ENCODE measurements at places on chromosomes 11 and 22.
A peak's percentile ranks its signal among the peaks of the same experiment; 100 is the strongest.

GRCh38 chr11:72263361-72263760, 19.4 kb upstream of the PHOX2A start:
- DNase-seq = no peak

GRCh38 chr22:22842085-22842484, 45.5 kb upstream of the IGLL5 start:
- DNase-seq = no peak

GRCh38 chr11:69380451-69380901, 86.5 kb downstream of the MYEOV start:
- no peak for DNase-seq

- DNase-seq = no peak
Measured at GRCh38 chr11:84408946-84409411, 1122.8 kb upstream of the CCDC90B start.

- no peak for DNase-seq
Measured at GRCh38 chr11:108278546-108278945, 55.7 kb downstream of the ATM start.

DNA sequence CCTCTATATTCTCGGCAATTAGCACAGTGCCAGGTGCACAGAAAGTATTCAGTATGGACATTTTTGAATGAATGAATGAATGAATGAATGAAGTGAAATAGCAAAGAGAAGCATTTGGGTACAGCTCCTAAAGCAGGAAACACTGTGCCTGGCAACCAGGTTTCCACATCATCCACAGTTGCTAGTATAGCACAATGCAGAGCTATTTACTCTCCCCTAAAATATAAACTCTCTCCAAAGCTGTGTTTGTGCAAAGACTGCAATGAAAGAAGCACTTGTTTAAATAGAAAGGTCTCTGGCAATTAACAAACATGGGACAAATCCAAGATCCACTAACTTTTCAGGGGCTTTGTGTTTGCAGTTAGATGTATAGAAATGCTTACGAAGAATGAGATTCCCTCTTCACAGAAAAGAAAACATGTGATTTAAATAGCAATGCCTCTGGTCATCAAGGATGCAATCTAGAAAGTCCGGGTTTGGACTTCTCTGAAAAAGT, 103.0 kb upstream of the OPCML start:
- DNase-seq = no peak

GRCh38 chr11:106925245-106925644, 93.0 kb downstream of the GUCY1A2 start:
- no peak for DNase-seq

- DNase-seq = no peak
Measured at GRCh38 chr22:42108848-42109247, 18.3 kb upstream of the NDUFA6 start.

GRCh38 chr11:82384308-82384707, 349.4 kb downstream of the FAM181B start:
- no peak for DNase-seq

DNA sequence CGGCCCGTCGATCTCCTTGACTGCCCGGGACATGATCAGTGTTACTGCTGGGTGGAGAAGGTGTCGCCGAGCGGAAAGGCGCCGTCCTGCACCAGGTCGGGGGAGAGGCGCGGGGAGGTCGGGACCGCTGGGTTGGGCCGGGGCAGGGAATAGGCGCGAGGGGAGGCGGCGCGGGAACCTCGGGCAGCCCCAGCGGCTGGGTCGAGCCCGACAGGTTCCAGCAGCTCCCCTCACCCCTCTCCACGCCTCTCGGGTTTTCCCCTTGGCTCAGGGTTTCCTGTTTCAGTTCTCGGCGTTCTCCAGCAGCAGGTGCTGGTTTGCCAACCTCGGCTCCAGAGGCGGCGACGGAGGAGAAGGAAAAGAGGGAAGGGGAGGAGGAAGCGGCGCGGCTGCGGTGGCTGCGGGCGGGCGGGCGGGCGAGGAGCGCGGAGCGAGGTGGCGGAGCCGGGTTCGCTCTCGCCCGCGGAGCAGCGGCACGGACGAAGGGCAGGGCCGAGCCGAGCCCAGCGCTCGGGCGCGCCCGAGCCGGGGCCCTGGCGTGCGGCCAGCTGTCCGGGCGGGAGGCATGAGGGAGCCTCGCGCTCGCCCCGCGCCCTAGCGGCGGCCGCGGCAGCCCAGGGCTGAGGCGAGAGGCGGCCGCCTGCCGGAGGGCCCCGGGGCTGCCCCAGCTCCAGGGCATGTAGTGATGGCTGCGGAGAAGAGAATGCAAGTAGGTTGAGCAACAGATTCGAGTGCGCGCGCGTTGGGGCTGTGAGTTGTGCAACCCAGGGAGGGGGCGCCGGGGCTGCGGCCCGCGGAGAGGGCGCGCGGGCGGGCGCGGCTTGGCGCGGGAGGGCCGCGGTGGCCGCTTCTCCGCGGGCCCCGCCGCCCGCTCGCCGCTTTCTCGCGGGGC, at the start of gene ZC3H12C:
Gene ZC3H12C, plus strand, starts transcription at position 878 of the 892 bp plus-strand sequence. CDS start 20 bp downstream, outside the sequence.
- peak; percentile 32 for DNase-seq

GRCh38 chr22:29623059-29623458, 19.6 kb downstream of the NF2 start:
- DNase-seq = no peak

- DNase-seq = no peak
Measured at GRCh38 chr11:68994894-68995285, 14.1 kb upstream of the MRGPRD start.

GRCh38 chr11:120326228-120326627, 1.1 kb downstream of the TLCD5 start:
- no peak for DNase-seq

DNA sequence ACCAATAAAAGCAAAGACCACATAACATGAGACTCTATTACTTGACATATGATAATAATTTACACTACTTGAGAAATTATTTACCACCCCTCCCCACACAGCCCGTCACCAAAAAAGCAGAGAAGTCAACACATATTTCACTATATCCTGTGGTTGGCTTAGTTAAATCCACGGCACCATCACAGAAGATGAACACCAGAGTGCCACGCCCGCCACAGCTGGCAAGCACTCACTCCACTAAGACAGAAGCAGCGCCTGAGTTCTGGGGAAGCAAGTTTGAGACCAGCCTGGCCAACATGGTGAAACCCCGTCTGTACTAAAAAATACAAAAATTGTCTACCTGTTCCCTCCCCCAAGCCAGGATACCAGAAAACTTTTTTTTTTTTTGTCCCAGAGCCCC, 53.1 kb downstream of the PACSIN2 start:
- DNase-seq = peak; percentile 5

GRCh38 chr11:62614275-62614674, 1.2 kb downstream of the ROM1 start:
- DNase-seq = no peak

DNA sequence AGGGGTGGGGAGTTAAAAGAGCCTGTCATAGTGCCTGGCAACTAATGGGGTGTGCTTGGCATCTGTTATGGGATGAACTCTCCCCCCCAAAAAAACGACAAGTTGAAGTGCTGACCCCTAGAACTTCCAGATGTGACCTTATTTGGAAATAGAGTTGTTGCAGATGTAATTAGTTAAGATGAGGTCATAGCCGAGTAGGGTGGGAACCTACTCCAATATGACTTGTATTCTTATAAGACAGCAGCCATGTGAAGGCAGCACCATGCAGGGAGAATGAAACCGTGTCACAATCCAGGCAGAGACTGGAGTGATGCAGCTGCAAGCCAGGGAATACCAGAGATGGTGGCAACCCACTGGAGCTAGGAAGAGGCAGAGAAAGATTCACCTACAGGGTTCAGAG, 394.5 kb downstream of the TENM4 start:
- DNase-seq = no peak

GRCh38 chr22:17803609-17804270, 29.5 kb upstream of the BID start:
- no peak for DNase-seq

DNA sequence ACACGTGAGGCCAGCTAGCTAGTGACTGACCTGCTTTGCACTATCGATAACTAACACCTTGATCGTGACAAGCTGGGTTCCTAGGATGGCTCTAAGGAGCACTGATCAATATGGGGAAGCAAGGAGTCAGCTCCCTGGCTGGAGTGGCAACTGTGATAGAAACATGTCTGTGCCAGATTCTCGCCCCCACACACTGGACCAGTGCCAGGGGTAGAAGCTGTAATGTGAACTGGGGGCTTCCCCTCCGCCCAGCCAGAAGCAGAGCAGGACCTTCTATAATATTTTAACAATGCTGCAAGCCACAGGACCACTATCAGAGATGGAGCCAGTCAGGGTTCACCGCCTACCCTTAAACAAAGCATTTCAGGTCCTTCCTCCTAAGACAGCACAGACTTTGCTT, 96.5 kb downstream of the DSCAML1 start:
- DNase-seq = no peak

DNA sequence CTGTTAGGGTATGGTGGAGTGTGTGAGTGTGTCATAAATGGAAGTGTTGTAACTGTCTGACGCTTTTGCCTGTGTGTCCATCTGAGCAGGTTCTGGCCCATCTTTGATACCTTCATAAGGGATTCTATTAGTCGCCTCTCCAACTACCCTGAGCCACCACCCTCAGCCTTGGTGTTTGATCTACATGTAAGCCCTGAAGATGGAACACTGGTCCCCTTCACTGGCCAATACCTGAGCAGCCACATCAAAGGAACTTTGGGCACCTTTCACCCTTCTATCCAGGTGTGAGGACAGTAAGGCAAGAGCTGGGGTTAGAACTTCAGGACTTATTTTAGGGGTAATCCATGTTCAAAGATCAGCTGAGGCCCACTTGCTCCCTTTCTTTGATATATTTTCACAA, 51.0 kb downstream of the DNHD1 start:
- no peak for DNase-seq

- no peak for DNase-seq
Measured at GRCh38 chr22:30214703-30215407, 31.7 kb downstream of the LIF start.

GRCh38 chr11:215581-216037, 8.1 kb downstream of the RIC8A start:
- DNase-seq = no peak

DNA sequence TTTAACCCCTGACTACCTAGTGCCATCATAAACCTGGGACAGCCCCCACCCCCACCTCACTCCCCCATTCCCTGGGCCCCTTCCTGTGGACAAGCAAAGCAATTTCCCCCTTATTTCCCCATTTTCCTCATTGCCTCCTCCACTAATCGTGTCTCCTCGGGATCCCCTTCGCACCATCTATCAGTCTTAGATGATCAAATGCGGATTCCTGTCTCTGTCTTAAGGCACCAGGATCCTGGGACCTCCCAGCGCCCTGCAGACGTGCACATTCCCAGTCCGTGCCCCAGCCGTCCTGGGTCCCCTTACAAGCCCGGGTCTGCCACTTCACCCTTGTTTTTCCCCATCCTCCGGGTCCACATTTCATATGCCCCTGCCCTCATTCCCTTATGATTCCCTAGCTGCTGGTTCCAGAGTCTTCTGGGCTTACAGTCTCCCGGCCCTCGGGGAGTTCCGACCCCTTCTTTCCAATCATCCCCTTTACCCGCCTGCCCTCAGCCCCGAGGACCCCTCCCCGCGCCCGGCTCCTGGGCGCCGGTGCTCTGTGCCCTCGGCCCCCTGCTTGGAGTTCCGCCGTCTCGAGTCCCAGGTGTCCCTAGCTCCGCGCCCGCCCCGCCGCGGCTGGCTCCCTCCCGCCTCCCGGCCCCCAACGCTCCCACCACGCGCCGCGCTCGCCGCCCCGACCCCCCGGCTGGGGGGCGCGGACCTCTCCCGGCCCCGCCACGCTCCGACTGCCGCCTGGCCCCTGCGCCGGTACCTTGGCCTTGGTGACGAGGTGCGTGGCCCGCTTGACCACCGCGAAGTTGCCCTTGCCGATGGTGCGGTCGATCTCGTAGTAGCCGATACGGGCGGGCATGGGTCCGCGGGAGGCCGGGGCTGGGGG, 599 bp downstream of the SIK3 start:
- peak; percentile 35 for DNase-seq

DNA sequence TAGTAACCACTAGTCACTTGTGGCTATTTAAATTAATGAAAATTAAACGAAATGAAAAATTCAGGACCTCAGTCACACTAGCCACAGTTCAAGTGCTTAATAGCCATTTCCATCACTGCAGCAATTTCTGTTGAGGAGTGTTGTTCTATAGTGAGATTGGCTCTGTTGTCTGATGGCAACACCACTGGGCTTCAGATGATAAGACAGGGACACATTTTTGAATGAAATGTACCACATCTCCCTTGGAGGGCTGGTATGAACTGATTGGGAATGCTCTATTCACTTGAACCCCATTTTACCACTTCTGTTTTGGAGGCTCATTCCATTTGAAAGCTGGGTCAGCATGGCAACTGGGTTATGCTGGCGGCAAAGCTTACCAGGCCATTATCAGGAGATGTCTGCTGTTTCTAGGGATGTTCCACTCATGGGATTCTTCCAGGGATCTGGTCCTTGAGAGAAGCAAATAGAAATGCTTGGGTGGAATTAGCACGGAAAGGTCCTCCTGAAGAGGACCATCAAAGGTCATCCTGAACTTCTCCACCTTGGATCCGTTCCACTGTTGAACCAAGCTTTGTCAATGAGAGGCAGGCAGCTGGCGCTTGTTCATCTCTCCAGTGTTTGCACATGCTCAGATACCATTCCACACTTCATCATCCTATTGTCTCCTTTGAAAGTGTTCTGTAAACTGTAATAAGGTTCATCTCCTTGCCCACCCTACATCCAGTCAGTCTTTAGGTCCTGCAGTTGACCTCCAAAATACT, 7.6 kb downstream of the AMOTL1 start:
- DNase-seq = no peak

- DNase-seq = no peak
Measured at GRCh38 chr22:45781966-45782365, 110.3 kb downstream of the ATXN10 start.

DNA sequence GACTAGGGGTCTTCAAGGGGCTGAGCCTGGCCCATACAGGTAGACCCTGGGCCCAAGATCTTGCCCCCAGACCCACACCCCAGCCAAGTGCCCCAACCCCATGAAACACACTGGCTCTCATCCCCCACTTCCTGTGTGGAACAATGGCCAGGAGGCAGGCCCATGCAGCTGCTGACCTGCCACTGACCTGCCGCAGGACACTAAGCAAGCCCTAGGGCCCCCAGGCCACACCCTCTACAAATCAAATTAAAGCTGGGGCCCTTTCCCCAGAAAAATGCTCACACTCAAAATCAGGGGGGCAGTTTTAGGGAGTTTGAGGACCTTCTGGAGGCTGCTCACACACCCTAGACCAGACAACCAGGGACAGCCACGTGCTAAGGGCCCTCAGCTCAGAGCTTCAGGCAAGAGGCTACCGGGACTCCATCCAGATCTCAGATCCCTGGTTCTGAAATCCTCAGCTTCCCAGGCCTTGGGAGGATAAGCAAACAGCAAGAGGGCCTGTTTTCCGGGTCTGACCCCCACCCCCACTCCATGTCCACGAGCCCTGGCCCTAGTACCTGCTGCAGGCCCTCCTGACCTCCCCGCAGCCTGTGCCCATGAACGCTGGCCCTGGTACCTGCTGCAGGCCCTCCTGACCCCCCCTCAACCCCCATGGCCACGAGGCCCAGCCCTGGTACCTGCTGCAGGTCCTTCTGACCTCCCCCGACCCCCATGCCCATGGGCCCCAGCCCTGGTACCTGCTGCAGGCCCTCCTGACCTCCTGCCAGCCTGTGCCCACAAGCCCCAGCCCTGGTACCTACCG, 10.0 kb downstream of the CARD10 start:
- no peak for DNase-seq

Measured in CD4-positive, alpha-beta T cell treated with Interleukin-10 for 1 hour (primary cell).